MM.1S (cell line): ENCODE measurements at places on chromosomes 4 and X.

GRCh38 chr4:87918314-87919058 is 57.0 kb upstream of the SPP1 start:
- DNase-seq, result no peak

DNA sequence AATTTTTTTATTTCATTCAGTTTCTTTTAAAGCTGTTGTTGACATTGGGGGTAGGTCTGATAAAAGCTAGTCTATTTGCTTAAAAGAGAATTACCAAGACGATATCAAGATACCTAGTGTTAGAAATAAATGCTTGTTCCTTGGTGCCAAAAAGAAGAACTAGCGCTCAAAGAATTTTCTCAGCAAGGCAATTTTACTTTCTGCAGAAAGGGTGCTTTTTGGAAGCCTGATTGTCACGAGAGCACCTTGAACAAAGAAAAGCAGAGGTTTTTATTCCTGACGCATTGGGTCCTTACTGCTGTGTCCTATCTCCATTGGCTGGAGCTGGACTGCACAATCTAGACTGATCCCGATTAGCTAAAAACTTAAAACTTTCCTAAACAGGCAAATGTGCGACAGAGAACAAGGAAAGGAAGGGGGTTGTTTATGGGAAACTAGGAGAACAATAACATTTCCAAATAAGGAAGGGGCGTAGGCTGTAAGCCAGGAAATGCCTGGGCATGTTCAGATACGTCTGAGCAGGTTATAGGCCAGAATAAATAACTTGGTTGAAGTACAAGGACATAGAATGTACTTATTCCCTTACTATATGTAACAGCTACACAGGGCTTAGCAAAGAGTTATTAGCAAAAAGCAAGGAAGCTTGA is 50.3 kb upstream of the STPG2 start:
- DNase-seq, result no peak

- DNase-seq, result no peak
Observed at GRCh38 chr4:101695176-101695575, 95.4 kb upstream of the BANK1 start.

- DNase-seq, result no peak
Observed at GRCh38 chr4:75593393-75593792, 36.9 kb downstream of the CDKL2 start.
